ENCODE measurements at places on chromosomes 3 and 15.

DNA sequence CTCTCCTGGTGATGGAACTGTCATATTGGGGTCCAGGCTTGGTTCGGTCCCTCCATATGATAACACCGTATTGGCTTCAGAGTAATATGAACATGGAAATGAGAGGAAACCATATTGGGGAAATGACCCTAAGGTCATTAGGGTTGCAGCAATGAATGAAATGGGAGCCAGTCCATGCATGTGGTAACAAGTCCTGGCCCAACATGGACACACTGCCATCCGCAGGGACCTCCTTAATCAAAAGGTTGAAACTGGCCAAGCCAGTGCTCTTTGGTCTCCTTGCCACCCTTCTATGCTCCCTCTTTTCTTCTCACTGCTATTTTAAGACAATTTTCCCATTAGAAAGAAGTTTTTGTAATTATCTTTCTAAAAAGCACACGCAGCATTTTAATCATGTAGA, 8.3 kb downstream of the SHC4 start:
- no peak for DNase-seq

GRCh38 chr15:52790941-52791751, 1.0 kb upstream of the ONECUT1 start:
- no peak for DNase-seq

DNA sequence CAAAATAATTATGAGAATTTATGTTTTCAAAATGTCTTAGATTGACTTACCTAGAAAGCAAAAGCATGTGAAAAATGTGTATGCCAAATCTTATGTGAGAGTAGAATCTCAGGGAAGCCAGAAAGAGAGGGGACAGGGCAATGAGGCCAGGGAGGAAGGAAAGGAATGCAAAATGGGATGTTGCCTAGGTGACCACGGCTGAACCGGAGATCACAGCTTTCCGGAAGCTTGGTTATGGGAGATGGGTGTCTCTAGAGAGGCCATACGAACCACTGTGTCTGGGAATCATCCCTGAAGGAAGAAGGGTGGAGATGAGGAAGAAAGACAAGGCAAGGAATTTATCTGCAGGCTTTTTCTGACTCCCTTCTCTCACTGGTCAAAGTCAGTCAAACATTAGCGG, 76.0 kb downstream of the SUCLG2 start:
- no peak for DNase-seq

- DNase-seq: no peak
These were observed 128.3 kb downstream of the ATP10A start for GRCh38 chr15:25734680-25735355.

DNA sequence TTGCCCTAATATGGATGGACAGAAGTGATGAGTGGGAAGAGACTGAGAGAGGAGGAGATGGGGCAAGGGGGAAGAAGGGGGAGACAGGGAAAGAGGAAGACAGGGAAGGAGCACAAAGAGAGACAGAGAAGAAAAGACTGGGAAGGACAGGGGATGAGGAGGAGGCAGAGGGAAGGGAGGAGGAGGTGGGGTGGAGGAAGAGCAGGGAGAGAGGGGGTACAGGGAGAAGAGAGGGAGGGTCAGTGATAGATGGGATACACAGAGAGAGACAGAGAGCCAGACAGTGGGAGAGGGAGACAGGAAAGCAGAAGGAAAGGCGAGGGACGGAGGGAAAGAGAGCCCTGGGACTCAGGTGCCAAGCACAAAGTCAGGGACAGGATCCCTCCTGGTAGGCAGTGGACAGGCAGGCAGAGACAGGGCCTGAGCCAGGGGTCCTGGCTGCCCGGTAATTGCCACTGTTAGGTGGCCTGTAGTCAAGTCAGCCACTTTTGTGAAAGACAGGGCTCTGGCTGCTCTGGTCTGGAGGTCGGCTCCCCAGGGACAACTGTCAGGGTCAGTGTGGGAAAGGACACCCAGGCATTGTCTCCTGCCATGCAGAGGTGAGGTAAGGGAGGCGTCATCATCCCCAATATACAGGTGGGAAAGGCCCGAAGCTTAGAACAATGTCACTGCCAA, 9.8 kb downstream of the VILL start:
- no peak for DNase-seq

- DNase-seq: no peak
These were observed 496.3 kb downstream of the ROBO2 start for GRCh38 chr3:77536038-77536775.

GRCh38 chr3:12532182-12532581, 13.1 kb downstream of the MKRN2OS start:
- DNase-seq: no peak

- no peak for DNase-seq
These were observed 52.5 kb downstream of the EOMES start for GRCh38 chr3:27669591-27669990.

- no peak for DNase-seq
These were observed 76.9 kb upstream of the ST8SIA2 start for GRCh38 chr15:92316586-92317295.

GRCh38 chr15:99443056-99443756, 122.6 kb upstream of the MEF2A start:
- DNase-seq: no peak

DNA sequence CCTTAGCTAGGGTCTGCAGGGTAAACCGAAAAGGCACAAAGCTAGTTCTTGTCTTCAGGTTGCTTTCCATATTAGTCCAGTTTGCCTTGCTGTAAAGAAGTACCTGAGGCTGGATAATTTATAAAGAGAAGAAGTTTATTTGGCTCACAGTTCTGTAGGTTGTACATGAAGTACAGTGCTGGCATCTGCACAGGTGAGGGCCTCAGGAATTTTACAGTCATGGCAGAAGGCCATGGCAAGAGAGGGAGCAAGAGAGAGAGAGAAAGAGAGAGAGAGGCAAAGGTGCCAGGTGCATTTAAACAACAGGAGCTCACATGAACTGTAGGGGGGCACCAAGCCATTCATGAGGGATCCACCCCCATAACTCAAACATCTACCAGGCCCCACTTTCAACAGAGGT, 26.9 kb downstream of the TRIM42 start:
- no peak for DNase-seq
